Activated CD4-positive, alpha-beta T cell treated with anti-CD3 and anti-CD28 coated beads, Interleukin-2, amount 10 ng/mL, durations not matched to agents 7 days and 5 days (primary cell): ENCODE measurements at places on chromosomes 7 and 10. TPM values are rescaled to one million over a fixed set of nuclear protein-coding genes. Genes with fewer than 3 reads are reported as not detected.

FGL2 gene
- total RNA-seq = 1.1 TPM

NPTX2 gene
- total RNA-seq = not detected

TAS2R5 gene
- total RNA-seq = 1.3 TPM

KCNMA1 gene
- total RNA-seq = not detected

CPED1 gene
- 0.17 TPM for total RNA-seq

SEMA3C gene
- total RNA-seq = not detected

APBB1IP gene
- total RNA-seq = 92.2 TPM

MEOX2 gene
- not detected for total RNA-seq

IFT22 gene
- 11.3 TPM for total RNA-seq

DBNL gene
- 168 TPM for total RNA-seq

GIMAP7 gene
- 244 TPM for total RNA-seq
